ENCODE measurements at places on chromosomes 12 and 14.

- no peak for DNase-seq
These were observed 70.5 kb downstream of the BHLHE41 start for GRCh38 chr12:26054383-26054782.

DNA sequence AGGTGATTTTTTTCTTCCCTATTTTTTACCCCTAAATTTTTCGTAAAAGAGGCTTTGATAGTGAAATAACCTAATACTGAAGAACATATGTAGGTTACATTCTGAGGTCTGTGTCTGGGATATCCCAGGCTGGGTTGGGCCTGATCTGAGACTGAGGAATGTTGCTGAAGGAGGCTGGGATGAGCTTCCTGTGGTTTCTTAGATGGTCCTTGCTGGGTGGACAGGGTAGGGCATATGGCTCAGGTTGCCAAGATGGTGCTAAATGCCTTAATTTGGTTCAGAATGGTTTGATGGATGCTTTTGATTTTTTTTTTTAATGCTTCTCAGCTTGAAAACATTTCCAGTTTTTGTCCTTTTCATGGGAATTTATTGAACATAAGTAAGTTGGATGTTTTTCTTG, 124.6 kb upstream of the PMCH start:
- no peak for DNase-seq

DNA sequence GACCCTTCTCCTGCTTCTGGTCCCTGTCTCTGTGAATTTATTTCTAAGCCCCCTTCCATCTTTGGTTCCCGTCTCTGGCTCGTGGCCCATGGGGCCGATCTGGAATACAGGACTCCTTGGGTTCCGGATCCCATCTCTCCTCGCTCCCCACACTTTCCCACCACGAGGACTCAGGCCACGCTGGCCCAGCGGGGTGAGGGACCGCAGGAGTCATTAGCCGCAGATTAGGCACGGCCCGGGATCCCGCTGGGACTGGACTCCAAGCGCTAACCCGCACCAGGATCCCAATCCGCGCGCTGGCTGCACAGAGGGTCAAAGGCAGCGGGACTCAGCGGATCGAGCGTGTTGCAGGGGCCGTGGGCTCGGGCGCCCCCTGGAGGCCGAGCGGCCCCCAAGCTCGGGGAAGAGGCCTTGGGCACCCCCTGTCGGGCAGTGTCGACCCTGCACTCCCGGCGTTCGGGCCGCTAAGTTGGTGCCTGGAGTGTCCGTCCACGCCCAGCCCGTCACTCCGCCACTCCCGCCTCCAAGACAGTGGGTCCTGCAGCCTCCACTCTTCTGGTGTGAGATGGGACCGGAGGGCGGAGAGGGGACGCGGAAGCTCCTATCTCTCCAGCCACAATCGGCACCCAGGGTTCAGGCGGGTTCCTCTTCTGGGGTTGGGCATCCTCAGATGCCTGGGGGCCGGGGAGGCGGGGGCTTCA, 9.5 kb downstream of the SHMT2 start:
- DNase-seq = peak; percentile 58

DNA sequence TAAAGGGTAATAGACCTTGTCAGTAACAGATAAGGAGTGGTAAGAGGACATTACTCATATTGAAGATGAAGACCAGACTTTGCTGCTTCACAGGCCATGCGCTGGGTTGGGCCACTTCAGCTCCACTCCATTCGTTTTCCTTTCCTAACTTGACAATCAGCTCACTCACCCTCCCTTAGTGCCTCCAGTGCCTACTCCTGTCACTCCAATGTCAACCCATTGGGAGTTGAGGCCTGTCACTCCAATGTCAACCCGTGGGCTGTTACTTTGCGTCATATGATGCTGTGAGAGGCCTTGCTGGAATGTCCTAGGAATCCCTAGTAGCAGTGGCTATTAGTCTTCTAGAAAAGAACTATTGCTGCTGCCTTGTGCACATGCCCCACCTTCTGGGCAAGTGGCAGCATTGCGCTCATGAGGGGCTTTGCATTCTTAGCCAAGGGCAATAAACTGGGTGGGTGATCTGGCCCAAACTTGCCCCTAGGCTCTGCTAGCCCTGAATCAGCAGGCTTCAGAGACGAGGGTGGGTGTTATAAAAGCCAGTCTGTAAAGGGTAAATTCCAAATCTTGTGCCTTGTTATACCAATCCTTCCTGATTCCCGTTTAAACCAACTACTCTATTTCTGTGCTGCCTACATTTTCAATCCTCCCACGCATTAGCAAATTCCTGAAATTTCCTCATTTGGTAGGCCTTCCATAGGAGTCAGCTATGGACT, 36.1 kb downstream of the BAZ2A start:
- peak; percentile 38 for DNase-seq

GRCh38 chr14:48748151-48748675, 838.0 kb downstream of the RPS29 start:
- no peak for DNase-seq

GRCh38 chr14:93108105-93108504, 7.6 kb downstream of the ITPK1 start:
- DNase-seq = no peak

GRCh38 chr12:25249931-25250738, 594 bp downstream of the KRAS start:
- DNase-seq = peak; percentile 40
